CD4-positive, alpha-beta T cell treated with Interleukin-1 beta for 1 hour (primary cell): ENCODE measurements at places on chromosomes 1 and 21.

DNA sequence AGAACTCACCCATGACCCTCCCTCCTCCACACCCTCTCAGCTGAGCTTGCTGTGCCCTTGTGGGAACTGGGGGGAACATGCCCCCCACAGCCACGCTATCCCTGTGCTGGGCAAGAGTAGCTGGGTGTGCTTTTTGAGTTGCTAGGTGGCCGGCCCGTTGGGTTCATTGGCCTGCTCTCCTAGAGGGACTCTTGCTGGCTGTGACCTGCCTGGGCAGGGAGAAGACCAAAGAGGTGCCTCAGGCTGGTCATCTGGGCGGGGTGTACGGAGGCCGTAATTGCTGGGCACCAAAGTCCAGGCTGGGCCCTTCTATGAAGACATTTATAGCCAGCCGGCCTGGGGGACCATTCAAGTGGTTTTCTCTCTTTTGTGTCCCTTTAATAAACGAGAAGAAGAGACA is 138.3 kb upstream of the ZBTB40 start:
- no peak for DNase-seq

DNA sequence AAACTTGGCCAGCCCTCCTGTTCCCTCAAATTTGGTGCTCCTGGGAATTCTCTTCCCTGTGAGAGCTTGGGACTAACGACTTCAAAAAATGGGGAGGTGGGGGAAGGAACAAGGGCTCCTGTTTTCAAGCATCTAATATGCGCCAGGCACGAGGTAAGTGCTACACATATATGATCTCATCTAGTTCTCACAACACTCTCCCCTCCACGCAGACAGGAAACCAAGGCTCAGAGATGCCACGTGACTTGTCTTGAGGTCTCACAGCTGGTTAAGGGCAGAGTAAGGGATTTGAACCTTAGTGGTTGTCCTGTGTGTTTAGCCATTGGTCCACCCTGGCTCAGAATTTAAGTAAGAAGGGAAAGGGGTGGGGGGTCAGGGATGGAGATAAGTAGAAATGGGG is 125.9 kb downstream of the DMRTB1 start:
- DNase-seq, result peak; percentile 65

DNA sequence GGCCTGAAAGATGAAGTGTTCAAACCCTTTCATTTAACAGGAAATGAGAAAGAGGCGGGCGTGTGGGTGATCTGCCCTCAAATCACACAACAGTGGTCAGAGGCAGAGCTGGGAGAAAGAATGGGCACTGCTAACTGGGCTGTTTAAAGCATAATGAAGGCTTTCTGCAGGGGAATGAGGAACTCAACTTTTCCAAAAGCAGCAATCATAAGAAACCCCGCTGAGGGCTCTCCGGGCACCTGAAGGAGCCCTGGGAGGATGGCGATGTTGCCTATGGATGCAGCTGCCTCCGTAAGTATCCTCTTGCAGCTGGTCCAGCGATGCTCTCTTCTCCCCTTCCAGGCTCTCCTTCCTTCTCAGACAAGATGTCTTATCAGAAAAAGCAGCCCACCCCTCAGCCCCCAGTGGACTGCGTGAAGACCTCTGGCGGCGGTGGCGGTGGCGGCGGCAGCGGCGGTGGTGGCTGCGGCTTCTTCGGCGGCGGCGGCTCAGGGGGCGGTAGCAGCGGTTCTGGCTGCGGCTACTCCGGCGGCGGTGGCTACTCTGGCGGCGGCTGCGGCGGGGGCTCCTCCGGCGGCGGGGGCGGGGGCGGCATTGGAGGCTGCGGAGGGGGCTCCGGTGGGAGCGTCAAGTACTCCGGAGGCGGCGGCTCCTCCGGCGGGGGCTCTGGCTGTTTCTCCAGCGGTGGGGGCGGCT is 1.2 kb downstream of the LORICRIN start:
- peak; percentile 17 for DNase-seq

DNA sequence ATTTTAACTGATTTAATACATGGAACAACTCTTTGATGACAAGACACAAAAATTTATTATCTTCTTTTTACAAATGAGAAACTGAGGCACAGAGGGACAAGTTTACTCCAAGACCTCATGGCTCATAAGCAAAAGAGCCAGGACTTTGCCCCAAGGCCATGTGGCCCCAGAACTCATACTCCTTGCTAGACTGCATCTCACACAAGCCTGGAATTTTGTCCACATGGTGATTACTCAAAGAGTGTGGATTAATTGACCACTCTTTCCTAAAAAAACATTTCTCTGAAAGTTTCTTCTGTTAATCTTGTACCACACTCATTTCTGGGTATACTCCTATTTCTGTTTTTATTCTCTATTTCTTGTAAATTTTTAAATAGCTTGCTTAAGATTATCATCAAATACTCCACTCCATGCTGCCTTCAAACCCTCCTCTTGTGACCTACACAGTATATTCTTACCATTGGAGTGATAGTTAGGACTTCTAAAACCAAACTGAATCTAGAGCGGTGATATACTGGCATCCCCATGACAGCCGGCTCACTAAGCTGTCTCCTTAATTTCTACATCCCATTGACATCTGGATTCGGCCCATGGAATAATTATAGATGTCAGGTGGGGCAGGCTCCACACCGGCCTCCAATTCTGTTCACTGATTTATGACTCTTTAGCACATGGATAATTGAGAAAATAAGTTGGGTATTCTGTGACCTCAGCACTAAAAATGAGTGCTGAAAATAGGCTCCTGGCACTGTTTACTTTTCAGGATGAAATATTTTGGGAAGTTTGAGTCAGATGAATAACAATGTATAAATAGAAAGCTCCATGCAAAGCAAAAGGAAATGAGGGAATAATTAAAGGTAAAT is 16.1 kb downstream of the RGS4 start:
- DNase-seq, result no peak

GRCh38 chr1:79059341-79059740 is 52.8 kb upstream of the ADGRL4 start:
- DNase-seq, result no peak

DNA sequence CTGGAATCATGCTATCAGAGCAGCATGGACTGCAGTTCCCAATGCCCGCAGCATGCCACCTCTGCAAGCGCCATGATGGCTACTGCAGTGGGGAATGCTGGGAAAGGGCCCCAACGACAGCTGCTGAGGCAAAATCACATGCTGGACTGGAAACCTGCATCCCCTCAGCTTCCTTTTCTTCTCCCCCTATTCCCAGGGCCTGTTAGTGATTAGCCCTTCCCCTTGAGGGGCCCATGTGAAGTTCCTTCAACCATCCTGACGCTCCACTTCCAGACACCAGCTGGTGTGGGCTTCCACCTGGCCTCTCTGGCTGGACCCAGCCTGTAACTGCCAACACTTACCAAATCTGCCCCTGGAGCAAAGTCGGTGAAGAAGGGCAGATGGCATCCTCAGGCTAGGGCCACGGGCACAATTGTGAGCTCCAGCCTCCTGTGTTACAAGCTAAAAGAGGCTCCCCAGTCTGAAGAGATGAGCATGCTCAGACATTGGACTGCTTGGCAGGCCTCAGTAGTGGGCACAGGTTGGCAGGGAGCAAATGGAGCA is 22.1 kb upstream of the SDC3 start:
- no peak for DNase-seq

DNA sequence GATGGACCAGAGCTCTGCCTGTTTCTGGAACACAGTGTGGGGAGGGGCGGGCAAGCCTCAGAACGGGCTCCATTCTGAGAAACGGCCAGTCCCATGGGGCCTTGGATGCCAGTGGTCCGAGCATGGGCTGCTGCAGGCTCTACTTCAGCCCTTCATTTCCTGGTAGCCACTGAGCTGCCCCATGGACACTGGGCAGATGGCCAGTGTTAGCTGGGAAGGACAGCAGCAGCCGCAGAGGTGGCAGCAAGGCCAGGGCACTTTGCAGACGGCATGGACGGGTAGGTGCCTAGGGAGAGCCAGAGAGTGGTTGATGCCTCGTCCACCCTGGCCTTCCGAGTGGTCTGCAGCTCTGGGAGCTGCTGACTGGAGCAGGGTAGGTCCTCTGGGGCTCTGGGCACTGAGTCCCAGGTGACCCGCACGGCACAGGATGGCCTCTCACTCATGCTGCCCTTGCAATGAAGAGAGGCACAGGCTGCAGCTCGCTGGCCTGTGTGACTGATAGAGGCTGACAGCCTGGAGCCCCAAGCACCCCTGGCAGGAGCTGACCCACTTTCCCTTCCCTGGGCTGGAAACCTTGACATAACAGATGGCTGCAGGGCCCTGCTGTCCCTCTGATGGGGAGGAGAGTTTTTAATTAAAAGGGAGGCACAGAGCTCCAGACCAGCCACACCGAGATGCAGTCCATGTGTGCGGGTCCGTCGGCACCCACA is 87.7 kb upstream of the COL6A1 start:
- no peak for DNase-seq

DNA sequence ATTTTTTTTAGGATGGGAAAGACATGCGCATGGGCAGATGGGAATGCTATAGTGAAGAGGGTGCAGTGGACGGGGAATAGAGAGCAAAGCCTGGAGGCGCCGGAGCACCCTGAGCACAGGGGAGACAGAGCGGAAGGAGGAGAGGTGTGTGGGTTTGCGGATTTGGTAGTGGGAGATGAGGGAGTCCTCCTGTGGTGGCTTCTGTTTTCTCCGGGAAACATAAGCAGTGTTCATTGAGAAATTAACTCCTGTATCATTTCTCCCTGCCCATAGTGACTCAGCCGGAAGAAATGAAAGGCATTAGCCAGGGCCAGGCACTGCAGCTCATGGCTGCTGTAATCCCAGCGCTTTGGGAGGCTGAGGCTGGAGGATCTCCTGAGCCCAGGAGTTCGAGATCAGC is 4.7 kb upstream of the PTPRF start:
- DNase-seq, result no peak

DNA sequence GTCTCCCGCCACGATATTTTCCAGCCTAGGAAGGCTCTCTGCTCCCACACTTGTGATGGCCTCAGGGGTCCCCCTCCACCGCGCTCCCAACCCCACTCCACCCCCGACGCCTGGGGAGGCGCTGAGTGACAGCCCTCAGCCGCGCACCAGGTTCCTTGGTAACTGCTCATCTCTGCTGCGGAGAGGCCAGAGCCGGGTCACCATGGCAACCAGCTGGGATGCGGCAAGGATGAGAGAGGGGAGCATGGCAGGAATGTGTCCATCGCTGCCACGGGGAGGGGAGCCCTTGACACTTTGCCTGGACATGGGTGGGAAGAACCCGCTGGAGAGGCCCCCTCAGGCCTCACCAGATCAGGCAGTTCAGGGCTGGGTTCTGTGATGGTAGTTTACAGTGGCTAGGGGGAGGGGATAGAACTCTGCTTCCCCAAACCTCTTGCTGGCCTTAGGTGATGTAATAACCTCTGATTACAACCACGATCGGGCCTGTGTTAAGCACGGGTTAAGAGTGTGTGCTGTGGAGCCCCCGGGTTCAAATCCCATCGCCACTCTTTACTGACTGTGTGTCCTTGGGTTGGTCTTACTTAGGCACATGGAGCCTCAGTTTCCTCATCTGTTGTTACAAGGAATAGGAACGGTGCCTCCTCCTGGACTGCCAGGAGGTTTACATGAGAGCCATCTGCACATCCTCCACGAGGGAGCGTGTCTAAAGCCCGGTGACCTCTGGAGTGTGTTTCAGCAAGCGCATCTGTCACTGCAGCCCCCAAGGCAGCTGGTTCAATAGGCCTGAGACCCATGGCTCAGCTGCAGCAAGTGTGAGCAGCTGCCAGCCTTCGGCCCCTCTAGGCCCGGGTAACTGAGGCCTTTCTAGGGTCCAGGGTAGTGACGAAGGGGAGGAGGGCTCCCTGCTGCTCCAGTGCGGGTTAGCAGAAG is 6.3 kb downstream of the KIF17 start:
- no peak for DNase-seq

- no peak for DNase-seq
These were observed 44.0 kb downstream of the TBX15 start for GRCh38 chr1:118944133-118944532.

DNA sequence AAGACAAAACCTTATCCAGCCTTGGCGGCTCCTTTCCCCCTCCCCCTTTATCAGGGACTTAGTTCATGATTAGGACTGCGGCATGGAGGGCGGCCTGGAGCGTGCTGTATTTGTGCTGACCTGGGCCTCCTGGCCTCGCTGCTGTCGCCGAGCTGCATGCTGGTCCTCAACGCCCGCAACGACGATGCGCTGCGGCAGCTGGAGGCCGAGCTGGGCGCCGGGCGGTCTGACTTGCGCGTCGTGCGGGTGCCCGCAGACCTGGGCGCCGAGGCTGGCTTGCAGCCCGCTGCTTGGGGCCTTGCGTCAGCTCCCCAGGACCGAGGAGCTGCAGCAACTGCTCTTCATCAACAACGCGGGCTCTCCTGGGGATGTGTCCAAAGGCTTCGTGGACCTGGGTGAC is 70.9 kb downstream of the TM2D1 start:
- no peak for DNase-seq

DNA sequence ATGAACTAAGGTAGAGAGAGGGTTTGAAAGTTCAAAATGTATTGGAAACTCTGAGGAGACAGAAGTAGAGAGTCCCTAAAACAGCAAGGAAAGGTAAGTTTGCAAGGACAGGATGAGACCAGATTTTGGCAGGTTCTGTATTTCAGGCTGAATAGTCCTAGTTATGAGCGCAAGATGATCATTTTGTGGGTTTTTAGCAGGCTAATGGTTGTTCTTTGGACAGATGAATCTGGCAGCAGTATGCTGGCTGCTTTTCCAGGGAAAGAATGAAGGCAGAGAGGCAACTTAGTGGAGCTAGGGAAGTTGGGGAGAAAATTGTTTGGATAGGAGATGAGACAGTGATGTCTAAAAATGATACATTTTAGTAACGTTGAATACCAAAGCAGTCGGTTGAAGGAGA is 243.5 kb upstream of the NRIP1 start:
- no peak for DNase-seq

- no peak for DNase-seq
These were observed 254.0 kb upstream of the RUNX1 start for GRCh38 chr21:35303085-35303484.

- DNase-seq, result no peak
These were observed 98.6 kb upstream of the LPGAT1 start for GRCh38 chr1:211928993-211929637.

DNA sequence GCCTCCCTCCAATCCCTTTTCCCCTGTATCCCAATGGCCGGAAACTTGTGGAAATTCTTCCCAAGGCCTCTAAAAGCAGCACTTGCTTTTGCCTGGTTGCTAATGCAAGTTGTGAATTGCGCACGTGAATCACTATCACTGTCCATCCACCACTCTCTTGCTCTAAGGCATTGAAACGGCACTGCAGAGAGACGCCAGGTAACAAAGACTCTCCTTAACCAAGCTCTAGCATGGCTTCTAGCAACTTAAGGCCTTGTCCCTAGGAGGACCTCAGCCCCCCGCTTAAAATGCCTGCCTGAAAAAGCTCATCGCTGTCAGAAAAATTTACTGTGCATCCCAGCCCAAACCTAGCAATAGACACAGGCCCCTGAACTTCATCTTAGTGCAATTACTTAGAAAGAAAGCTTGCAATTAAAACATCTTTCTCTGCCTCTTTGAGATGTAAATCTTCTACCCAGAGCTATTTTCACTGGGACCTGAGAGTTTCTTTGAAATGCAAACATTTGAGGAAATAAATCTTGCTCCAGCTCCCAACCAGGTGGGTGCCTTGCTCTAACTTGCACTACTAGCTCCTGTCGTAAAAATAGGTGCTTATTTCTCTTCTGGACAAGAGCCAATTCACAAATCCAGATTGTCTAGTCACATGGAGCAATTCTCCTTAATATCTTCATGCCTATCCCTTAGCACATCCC is 32.9 kb upstream of the ITLN2 start:
- DNase-seq, result no peak

- no peak for DNase-seq
These were observed 385.8 kb downstream of the NTNG1 start for GRCh38 chr1:107526524-107527198.

- DNase-seq, result no peak
These were observed 72.3 kb downstream of the MPZL1 start for GRCh38 chr1:167794043-167794442.

- no peak for DNase-seq
These were observed 29.2 kb downstream of the CEP104 start for GRCh38 chr1:3827813-3828307.
